Fibroblast of skin of left biceps (primary cell): ENCODE measurements at places on chromosomes 7 and 10.

DNA sequence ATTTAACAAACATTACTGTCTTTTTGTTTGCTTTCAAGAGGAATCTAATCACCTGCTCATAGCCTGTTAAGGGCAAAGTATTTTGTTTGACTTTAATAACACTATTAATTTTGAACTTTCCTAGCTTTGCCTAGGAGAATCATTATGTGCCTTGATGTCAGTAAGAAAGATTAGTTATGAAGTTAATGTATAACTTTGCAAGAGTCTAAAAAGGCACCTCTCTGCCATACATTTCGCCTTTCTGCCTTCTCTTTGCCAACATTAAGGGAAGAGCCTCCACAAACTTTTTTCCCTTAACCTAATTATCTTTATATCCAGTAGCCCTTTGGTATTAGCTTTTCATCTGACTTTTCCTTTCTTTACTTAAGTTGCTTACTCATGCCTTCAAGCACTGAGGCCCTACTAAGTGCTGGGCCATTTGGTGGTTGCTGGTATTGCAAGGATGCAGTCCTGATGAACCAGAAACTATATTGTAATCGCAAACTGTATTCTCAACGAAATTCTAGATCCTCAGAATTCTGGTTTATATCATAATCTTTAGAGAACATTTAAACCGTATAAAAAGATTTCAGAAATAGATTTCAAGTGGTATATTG is 108.5 kb downstream of the SND1 start:
- DNase-seq, result no peak

DNA sequence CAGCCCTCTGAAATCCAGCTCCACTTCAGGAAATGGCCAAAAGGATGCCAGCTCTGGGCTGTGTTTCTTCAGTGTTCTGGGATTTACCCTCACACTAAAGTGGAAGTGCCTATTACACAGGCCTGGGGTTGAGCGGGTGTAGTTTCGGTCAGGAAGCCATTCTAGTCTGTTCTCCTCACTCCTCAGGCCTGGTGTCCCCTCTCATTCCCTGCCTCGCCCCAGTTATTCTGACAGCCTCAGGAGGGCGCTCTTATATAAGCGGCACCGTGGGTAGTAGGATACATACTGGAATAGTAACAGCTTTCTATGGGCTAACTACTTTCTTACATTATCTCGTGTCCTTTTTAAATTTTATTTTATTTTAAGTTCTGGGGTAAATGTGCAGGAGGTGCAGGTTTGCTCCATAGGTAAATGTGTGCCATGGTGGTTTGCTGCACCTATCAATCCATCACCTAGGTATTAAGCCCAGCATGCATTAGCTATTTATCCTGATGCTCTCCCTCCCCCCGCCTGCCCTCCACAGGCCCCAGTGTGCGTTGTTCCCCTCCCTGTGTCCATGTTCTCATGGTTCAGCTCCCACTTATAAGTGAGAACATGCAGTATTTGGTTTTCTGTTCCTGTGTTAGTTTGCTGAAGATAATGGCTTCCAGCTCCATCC is 12.2 kb upstream of the LGI1 start:
- DNase-seq, result no peak

- no peak for DNase-seq
Measured at GRCh38 chr10:95247881-95248583, 42.8 kb downstream of the PDLIM1 start.

DNA sequence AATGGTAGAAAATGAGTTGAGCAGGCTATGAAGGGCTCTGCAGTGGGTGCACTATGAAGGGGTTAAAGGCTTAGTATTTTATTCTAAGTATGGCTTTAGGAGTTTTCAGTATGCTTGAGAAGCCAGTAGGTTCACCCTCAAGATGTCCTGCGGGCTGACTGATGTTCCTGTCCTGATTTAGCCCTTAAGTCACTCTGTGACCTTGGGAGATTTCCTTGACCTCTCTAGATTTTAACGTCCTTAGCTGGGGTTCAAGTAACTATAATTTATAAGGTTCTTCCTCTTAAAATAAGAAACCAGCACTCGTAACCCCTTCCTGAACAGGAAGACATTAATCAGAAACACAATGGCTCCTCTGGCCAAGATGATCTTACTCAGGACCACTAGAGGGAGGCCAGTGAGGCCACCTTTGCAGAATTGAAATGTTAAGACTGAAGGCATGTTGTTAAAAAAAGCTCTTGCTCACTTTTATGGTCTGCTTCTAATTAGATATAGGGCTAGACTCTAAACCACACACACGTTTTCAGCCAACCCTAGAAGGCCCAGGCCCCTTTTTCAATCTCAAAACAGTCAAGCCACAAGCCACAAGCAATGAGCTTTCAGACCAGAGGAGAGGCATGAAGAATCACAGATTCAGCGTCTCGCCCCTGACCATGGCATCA is 41.9 kb downstream of the CDK1 start:
- DNase-seq, result peak; percentile 86

GRCh38 chr10:84660450-84661159 is 332.2 kb downstream of the CCSER2 start:
- DNase-seq, result no peak

DNA sequence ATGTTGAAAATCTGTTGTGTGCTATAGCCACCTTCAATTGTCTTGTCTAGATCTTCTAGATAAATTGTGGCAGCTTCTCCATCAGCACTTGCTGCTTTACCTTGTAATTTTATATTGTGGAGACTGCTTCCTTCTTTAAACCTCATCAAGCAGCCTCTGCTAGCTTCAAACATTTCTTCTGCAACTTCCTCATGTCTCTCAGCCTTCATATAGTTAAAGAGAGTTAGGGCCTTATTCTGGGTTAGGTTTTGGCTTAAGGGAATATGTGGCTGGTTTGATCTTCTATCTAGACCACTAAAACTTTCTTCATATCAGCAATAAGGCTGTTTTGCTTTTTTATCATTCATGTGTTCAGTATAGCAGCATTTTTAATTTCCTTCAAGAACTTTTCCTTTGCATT is 128.2 kb downstream of the ADAM22 start:
- no peak for DNase-seq

DNA sequence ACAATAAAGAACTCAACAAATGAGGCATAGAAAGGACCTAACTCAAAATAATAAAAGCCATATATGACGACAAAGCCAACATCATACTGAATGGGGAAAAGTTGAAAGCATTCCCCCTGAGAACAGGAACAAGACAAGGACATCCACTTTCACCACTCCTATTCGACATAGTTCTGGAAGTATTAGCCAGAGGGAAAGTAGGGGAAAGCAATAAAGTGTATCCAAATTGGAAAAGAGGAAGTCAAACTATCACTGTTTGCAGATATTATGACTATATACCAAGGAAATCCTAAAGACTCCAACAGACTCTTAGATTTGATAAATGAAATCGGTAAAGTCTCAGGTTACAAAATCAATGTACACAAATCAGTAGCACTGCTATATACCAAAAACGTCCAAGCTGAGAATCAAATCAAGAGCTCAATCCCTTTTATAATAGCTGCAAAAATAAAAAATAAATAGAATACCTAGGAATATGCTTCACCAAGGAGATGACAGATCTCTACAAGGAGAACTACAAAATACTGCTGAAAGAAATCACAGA is 4.8 kb downstream of the ANXA7 start:
- DNase-seq, result no peak

DNA sequence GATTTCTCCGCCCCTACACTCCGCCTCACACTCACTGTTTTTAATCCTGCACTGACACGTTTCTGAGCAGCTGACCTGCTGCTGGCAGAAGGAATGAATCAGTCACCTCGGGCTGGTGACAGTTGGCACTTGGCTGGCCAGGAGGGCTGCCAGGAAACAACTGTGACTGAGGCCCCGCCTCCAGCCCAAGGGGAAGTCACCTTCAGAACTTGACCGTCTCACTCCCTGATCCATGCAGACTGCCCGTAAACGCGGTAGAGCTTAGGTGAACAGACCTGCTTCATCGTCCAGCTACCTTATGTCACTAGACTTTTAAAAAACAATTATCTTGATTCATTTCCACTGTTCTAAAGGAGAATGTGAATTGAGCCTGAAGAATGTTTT is 107.5 kb downstream of the DOCK1 start:
- no peak for DNase-seq

DNA sequence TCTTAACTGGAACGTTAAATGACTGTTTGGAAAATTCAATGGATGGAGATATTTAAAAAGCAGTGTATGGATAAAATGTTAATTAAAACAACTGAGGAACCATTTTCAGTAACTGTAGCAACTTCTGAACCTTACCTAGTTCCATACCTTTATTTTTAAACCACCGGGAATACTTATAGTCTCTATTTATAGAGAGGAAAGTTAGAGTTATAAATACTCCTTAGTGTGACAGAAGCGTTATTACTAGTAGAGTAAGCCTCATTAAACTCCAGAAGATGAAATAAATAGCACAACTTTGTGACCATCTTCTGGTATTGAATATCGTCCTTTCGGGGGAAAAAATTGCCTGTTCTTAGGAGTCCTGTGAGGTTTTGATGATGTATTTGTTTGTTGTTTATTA is 114.9 kb downstream of the LCOR start:
- no peak for DNase-seq

GRCh38 chr7:81014266-81014665 is 95.4 kb upstream of the SEMA3C start:
- peak; percentile 4 for DNase-seq

- DNase-seq, result no peak
Measured at GRCh38 chr10:88291289-88292184, 291.6 kb downstream of the RNLS start.

GRCh38 chr10:97713339-97713825 is at the start of gene MARVELD1:
Gene MARVELD1, plus strand, starts transcription at chr10:97713730. Its CDS starts 147 bp downstream, at chr10:97713877.
- peak; percentile 71 for DNase-seq

DNA sequence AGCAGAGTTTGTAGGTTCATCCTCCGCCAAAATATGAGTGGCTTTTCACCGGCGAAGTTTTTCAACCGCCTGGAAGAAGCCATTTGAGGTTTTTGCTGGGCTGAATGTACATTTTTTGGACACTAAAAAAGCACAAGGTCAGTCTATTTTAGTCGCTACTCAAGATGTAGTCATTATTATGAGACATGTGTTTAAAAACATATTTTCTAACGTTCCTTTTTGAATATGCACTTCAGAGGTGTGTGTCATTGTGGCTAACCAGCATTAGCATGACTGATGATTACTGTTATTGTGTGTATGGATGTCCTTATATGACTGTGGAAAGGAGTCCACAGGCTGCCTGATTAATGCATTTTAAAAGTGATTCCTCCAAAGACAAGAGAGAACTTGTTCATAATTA is 605.4 kb downstream of the INHBA start:
- DNase-seq, result peak; percentile 86

- no peak for DNase-seq
Measured at GRCh38 chr10:70430493-70431445, 10.7 kb downstream of the NODAL start.

DNA sequence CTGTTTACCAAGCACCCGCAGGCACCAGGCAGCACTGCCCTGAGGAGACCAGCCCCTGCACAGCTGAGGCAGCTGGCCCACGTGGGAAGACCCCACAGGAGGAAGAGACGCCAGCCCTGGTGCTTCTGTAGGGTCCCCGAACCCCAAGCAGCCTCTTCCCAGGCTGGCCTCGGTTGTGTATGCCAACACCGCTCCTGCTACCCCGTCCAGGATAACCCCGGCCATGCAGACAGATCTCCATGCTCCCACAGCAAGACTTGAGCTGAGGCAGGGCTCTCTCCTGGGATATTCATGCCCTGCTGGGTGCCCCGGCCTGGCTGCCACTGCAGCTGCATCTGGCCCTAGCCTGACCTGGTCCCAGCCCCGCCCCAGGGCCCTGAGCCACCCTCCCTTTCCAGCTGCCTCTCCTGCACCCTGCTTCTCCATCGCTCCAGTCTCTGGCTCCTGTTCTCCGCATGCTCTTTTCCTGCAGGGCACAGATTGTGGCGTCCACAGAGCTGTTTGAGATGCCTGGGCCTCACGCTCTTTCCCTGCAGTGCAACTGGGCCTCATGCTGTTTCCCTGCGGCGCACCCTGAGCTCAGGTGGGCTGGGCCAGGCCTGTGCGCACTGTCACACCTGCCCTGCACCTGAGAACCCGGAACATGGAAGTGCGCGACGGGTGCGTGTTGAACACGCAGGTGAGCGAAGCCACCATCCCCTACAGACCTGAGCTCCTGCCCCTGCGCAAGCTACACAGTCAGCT is 236.2 kb downstream of the ELFN1 start:
- DNase-seq, result no peak

GRCh38 chr7:51217804-51218203 is 98.8 kb downstream of the COBL start:
- DNase-seq, result no peak

GRCh38 chr10:77338143-77338542 is 299.5 kb downstream of the KCNMA1 start:
- no peak for DNase-seq

DNA sequence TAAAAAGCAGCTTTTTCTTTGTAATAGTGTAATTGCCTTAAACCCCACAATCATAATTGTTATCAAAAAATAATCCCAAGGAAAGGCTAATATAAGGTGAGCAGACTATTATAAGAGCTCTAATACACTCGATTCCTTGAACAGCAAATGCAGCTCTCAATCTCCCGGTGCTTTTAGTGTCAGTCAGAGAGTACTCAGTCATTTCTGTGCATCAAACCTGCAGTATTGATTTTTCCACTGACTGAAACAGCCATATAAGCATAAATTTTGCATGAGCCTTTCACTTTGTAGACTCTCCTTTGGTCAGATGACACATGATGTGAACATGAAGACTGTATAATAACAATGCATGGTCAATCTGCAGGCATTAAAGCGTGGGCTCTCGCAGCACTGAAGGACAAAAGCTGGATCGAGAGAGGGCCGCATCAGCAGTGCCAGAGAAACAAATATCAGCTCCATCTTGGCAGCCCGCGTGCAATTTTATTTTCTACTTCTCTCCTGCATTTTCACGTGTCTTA is 272.0 kb downstream of the POU6F2 start:
- no peak for DNase-seq

DNA sequence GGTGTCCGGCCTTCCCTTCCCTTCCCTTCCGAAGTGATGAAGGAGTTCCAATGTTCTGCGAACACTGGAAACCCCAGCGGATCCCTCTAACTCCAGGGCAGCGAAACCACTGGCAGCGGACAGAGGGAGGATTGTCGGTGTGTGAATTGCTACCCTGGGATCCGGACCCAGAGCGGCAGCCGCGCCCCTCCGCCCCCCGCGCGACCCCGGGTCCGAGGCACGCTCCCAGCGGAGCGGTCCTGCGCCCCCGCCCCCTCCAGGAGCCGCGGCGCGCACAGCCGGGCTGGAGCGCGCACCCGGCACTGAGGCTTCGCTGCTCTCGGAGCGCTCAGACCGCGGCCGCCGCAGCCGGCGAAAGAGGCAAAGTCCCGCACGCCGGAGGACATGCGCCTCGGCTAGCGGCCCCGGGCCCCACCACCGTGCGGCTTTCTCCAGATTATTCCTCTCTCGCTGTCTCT is at the start of gene PTPRZ1:
Gene PTPRZ1 (plus strand): TSS at position 331 of the 458 bp plus-strand sequence. CDS start 339 bp downstream, outside the sequence.
- no peak for DNase-seq

- DNase-seq, result no peak
Measured at GRCh38 chr7:111763221-111763801, 201.0 kb upstream of the IMMP2L start.
